ENCODE measurements at places on chromosomes 1 and 21. TPM values are rescaled to one million over a fixed set of nuclear protein-coding genes. Genes with fewer than 3 reads are reported as not detected.
A peak's percentile ranks its signal among the peaks of the same experiment; 100 is the strongest.

DNA sequence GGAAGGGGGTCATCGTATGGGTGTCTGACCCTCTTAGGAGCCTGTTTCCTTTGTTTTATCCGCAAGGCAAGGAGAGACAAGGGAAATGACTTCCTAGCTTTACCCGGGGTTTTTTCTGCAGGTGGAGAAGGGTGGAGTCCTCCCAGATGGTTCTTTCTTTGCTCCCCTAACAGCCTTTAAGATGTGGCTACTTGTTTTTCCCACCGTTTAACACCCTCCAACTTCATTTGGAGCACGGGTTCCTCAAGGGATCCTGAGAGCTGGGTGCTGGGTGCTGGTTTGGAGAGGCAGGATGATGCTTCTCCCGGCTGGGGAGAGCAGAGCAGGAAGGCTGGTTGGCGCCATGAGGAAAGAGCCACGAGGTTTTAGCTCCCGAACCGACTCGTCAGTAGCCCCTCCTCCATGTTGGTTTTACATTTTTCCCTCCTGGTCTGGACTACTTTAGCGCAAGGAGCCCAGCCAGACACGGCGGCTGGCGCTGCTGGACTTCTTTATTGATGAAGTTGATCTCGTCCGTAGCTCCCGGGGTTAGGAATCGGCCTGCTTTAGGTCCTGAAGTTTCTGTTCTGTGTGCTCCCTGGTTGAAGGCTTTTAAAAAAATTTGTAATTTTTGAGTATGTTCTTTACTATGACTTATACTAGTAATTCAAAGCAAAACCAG lies 1.4 kb downstream of the UCK2 start:
- H3K4me1 ChIP-seq, result peaks cover 31% of the 10 kb centered on the region
- DNase-seq, result no peak
- peaks cover 2% of the 10 kb centered on the region for H3K36me3 ChIP-seq
- H3K4me3 ChIP-seq, result peak overlapping the region; percentile 92
- H3K27me3 ChIP-seq, result no peaks in the 10 kb centered on the region

DNA sequence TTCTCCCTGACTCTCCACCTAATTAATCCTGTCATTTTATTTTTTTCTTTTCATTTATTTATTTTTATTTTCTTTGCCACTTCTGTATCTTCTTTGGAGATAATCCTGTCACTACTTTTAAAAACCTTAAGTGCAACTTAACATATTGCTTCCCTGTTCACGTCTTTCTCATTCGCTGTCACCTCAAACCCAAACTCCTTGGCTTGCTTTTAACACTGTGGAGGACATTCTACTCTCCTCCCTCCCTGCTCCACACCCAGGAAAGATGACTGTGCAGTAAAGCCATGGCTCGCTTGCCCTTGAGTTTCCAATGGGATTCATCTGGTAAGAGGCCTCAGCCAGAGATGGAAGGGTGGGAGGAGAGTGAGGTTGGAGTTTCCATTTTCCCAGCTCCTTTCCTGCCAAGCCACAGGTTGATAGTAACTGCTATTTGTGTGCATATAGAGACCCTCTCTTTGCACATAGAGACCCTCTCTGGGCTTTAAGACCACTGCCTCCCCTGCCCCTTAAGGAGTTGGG lies 6.4 kb upstream of the BRWD1 start:
- no peak overlapping the region for H3K4me3 ChIP-seq
- no peaks in the 10 kb centered on the region for H3K36me3 ChIP-seq
- no peak overlapping the region for H3K27ac ChIP-seq
- DNase-seq, result no peak
- H3K4me1 ChIP-seq, result peaks cover 16% of the 10 kb centered on the region

DNA sequence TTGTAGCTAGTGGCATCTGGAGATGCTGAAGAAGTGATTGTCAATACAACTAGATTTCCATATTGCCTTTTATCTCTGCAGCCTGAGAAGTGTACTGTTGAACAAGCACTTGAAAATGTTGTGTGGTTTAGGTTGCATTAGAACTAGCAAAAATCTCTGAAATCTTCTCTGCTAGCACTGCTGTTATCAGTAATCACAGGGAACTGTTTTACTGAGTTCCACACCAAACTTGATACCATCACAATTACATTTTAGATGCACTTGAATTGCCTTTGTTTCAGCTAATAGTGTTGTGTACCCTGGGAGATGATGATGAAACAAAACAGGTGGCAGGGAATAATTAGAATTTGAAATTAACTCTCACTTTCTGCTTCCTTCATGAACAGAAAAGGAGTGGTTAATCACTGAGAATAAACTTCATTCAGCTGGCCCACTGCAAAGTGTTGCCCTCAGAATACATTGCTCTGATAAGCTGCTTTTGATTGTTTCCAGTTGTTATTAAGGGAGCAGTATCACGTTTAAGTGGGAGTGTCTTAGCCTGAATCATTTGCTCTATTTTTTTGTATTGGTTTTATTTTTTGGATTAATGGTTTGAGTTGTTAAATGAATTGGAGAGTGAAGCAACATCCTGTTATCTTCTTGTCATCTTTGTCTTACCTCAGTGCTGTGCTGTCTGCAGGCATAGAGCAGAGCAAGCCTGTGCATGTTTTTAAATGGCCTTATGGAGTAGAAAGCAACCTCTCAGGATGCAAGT lies 13.0 kb downstream of the FAM20B start:
- H3K27me3 ChIP-seq, result no peaks in the 10 kb centered on the region
- no peak for DNase-seq
- H3K4me3 ChIP-seq, result no peak overlapping the region
- peaks cover 37% of the 10 kb centered on the region for H3K4me1 ChIP-seq

Gene LRRN2
- not detected for total RNA-seq

Gene NFASC
- 0.13 TPM for total RNA-seq

DNA sequence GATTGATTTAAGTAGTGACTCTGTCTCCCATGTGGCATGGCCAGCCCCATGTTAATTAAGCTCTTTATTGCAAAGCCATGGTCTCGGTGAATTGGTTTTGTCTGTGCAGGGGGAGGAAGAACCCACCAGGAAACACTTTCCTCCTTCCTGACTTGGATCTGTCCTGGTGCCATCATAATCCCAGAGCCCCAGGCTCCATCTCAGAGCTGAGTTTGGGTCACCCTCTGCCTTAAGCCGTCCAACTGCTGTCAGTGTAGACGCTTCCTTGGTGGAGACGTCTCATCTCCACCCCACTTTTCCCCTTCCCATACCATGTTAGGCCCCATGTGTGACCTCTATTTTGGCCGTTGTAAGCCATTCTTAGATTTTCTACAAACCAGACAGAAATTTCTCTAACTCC lies 36.0 kb upstream of the COL6A2 start:
- peak; percentile 44 for DNase-seq
- H3K36me3 ChIP-seq, result no peaks in the 10 kb centered on the region
- H3K4me3 ChIP-seq, result no peak overlapping the region
- H3K27me3 ChIP-seq, result no peaks in the 10 kb centered on the region

GRCh38 chr21:45109831-45110492 lies 35.6 kb downstream of the ADARB1 start:
- H3K36me3 ChIP-seq, result peaks cover 5% of the 10 kb centered on the region
- no peak for DNase-seq
- H3K27me3 ChIP-seq, result no peaks in the 10 kb centered on the region

GRCh38 chr1:200524092-200524491 lies 96.5 kb downstream of the KIF14 start:
- H3K4me1 ChIP-seq, result peaks cover 7% of the 10 kb centered on the region
- no peaks in the 10 kb centered on the region for H3K36me3 ChIP-seq
- no peaks in the 10 kb centered on the region for H3K27me3 ChIP-seq
- no peak overlapping the region for H3K4me3 ChIP-seq
- H3K27ac ChIP-seq, result no peak overlapping the region

DNA sequence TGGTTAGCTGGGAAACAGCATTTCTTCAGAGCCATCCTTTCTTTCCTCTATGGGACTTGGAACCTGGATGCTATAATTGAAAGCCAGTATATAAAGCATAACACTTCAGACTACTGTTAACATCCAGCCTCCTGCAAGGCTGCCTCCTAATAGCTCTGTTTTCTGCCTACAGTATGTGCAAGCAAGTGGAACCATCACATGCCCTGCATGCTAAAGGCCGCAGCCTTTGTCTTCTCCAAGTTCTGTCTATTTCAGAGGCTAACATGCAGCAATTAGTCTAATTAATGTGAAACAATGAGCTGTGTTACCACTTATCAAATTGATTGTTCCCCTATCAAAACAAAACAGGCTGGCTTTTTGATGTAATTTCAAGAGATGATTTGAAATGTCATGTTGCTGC lies 82.7 kb upstream of the ESRRG start:
- no peaks in the 10 kb centered on the region for H3K4me1 ChIP-seq
- no peak overlapping the region for H3K4me3 ChIP-seq
- no peak overlapping the region for H3K27ac ChIP-seq
- no peaks in the 10 kb centered on the region for H3K36me3 ChIP-seq
- H3K27me3 ChIP-seq, result no peaks in the 10 kb centered on the region
- no peak for DNase-seq

All from osteocyte (in vitro differentiated cells).